Femur (tissue), 1 donor: ENCODE measurements at places on chromosomes 5 and 9.

- DNase-seq, result no peak
Measured at GRCh38 chr5:132478366-132478871, 12.2 kb downstream of the IRF1 start.

DNA sequence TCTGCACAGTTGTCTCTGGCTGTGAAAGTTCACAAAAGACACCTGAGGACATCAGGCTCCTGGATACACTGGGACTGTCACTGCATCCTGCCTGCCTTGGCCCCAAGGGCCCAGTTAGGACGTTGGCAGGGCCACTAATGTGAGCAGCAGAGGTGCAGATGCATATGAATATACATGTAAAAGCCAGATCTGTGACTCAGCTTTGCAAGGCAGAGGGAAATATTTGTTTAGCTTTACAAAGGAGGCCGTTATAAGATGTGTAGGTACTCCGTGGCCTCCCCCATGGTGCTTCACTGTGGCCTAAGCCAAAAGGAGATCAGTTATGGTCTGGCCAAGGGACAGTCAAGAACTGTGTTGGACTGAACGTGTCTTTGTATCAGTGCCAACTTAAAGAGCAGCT is 4.1 kb upstream of the C1QTNF3 start:
- DNase-seq, result peak; percentile 40

DNA sequence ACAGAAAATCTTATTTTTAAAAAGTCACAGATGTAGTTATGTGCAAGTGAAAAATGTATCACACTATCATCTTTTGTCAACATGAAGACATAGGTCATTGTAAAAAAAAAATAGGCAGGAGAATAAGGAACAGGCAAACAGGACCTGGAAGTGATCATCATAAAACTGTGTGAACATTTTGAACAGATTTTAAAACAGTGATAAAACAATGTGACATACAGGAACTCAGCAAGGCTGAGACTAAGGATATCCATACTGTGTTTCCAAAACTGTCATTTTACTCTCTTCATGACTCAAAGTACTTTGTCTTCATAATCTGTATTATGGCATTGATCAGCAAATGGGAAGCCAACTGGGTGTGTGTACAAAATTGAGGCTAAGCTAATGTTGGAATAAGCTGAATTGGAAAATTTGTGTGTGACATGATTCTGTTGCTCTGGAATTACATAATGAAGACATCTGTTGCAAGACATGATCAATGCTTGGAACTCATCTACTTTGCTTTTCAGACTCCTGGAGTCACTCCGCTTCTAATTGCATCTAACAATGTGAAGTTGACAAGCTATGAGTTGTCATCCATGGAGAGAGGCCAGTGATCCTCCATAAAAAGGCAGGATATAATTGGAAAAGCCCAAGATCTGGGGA is 978.7 kb upstream of the NUDT12 start:
- DNase-seq, result peak; percentile 24

DNA sequence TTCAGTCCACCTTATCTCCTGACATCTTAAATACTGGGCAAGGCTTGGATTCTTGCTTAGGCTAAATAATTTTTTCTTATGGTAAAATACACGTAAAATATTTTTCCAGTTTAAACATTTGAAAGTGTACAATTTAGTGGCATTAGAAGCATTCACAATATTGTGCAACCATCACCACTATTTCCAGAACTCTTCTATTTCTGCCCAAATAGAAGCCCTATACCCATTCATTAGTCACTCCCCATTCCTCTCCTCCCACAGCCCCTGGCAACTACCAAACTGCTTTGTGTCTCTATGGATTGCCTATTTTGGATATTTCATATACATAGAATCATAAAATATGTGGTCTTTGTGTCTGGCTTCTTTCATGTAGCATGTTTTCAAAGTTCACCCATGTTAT is 57.6 kb downstream of the IL31RA start:
- no peak for DNase-seq

- DNase-seq, result no peak
Measured at GRCh38 chr9:131809941-131810344, 70.1 kb upstream of the RAPGEF1 start.

DNA sequence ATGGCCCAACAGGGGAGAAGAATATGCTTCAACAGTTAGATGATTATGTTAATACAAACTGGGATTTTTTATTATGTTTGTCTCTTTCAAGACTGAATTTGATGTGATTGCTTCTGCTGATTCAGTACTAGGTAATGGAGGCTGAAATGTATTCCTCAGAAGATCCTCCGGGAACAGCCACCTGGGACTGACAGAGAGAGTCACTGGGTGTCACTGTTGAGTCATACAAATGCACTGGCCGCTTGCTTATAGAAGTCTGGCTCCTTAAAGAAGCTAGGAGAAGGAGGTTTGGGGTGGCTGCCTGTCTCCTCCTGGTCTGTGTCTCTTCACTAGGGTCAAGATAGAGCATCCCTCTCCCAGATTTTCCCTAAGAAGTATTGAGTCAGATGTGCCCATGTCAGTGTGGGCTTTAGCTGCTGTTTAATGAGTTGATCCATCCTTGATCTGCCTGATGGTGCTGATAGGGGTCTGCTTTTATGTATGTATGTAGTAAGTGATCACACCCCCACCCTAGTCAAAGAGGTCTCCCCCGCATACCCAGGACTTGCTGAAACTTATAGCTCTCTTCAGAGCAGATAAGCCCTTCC is 773.4 kb downstream of the BRINP1 start:
- no peak for DNase-seq

- no peak for DNase-seq
Measured at GRCh38 chr5:75869891-75870290, 152.7 kb upstream of the POC5 start.

DNA sequence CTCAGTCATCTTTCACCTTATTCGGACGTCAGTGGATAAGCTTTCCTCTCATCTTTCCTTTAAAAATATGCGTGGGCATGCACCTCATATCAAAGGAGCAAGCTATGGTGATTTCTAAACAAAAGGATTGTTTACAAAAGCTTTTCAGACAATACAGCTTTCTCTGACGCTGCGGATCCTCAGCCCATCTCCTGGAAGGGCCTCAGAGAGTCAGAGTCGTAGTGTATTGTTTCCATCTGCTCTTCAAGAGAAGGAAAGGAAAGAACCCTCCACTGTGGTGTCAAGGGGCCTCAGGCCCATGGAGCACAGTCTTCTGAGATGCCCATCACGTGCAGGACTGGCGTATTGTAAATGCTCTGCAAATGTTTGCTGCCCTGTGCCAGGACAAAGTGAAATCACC is 163.4 kb upstream of the MAP1B start:
- DNase-seq, result no peak

- no peak for DNase-seq
Measured at GRCh38 chr9:95383845-95384244, 66.3 kb upstream of the FANCC start.

DNA sequence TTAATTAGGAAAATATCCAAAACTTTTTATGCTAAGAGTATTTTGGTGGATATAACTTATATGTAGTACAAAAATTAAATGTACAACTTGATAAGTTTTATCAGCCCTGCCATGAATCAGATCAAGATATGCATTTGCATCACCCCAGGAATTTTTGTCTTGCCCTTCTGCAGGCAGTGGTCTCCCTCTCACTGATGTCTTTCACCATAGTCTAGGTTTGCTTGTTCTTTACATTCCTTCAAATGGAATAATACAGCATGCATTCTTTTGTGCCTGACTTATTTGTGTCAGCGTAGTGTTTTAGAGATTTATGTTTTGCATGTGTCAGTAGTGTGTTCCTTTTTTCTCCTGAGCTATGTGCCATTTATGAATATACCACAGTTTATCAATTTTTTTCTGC is 36.4 kb downstream of the RNF180 start:
- no peak for DNase-seq

DNA sequence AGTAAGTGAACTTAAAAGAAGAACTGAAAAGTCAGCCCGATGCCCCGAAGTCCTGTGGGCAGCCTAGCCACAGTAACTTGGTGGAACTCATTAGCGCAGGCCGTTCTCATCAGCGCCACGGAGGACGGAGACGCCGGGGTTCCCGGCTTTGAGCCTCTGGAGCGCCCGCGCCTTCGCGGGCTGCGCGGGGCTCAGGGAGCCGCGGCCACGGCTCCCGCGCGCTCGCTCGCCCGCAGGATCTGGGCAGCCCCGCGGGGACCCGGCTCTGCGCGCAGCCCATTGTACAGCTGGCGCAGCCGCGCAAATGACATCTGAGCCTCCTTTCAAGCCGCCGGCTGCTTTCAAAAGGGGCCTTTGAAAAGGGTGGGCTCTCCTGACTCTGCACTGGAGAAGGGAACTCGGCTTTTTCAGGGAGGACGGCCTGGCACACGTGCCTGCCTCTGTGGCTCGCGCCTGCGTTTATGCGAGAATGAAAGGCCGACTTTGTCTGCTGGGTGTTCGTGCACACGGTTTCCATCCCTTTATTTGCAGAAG is 40.7 kb downstream of the TLR4 start:
- peak; percentile 28 for DNase-seq

DNA sequence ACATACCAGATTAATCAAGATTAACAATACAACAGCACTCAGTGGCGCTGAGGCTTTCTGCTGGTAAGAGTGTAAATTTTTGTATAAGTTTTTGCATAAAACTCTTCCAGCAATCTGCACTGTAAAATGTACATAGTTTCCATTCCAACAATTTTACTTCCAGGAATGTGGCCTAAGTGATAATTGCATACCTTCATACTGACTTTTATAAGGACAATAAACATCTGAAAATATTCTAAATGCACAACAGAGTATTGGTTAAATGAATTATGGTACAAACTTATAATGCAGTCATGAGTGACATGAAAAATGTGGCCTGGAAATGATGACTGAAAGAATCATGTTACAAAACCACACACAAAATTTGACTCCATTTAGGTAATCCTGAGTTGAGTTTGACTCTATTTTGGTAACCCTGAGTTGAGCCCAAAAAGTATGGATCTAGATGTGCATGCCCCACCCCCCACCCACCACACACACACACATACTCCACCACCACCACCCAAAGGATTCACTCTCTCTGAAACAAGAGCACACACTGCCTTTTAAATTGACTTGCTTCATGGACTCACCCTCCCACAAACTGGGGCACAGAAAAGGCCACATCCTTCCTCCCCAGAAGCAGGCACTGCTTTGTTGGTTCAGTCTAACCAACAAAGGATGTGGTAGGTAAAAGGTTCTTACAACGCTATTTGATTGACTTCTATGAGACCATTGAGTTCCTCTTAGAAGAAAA is 137.6 kb downstream of the SUSD1 start:
- DNase-seq, result no peak

- DNase-seq, result no peak
Measured at GRCh38 chr5:112138526-112138925, 280.6 kb downstream of the EPB41L4A start.

DNA sequence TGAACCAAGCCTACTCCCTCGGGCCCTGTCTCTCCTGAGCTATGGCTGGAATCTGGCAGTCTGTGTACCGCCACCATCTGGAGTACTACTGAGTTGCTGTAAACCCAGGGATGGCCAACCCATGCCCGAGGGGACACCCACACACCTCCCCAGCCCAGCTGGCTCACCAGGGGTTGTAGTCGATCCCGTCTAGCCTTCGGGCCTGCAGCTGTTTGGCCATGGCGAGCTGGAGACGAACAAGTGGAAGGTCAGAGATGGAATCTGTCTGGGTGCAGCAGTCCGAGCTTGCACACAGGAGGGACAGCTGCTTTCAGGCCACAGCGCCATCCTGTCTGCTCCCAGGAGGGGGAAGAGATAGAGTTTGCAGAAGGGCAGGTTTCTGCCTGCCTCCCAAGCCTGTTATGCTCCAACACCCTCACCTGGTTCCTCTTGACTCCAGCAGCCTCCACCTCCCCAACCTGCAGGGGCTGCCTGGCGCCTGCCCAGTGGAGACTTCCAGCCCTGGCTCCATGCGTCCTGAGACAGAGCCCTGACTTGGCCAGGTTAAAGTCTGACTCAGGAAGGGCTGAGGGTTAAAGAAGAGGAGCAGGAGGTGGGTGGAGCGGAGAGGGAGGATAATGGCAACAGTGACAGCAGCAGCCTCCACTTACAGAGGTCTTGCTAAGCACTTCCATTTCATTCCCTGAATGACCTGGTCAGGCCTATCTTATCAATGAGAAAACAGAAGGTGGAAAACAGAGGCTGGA is 15.8 kb upstream of the SPOUT1 start:
- DNase-seq, result no peak

DNA sequence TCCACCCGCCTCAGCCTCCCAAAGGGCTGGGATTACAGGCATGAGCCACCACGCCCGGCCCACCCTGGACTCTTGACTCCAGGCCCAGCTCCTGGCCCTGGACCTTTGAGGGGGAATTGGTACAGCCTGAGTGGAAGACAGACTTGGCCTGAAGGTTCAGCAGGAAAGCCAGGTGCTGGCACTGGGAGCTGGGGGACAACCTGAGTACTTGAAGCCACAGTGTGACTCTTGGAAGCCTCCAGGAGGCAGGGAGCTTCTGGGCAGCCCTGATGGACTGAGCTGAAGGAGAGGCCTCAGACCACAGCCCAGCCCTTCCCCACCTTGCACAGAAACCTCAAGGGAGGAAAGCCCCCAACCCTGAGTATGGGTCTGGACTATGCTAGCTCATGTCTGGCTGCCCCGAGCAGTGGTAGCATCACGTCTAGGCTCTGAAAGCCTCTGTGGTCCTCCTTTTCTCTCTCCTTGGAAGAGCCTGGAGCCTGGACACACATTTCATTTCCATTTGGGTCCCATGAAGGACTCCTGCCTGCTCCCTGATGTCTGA is 54.1 kb downstream of the RASGEF1C start:
- DNase-seq, result no peak

GRCh38 chr5:78345485-78345884 is 14.9 kb upstream of the SCAMP1 start:
- no peak for DNase-seq

GRCh38 chr5:71014176-71014575 is 11.0 kb downstream of the NAIP start:
- no peak for DNase-seq

DNA sequence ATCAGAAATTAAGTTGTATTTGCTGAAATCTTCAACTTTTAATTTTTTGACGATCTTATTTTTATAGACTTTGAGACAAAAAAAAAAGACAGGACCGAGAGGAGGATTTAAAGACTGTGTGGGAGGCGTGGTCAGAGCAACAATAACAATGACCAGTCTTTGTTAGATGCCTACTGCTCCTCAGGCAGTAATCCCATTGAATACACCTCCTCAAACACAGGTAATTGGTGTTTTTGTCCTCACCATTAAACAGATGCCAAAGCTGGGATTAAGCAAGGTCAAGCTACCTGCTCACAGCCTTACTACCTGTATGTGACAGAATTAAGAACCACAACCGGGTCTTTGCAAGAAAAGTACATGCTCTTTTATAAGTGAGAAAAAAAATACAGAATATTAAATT is 233.3 kb upstream of the GRAMD2B start:
- no peak for DNase-seq

GRCh38 chr5:132477784-132478365 is 12.7 kb downstream of the IRF1 start:
- no peak for DNase-seq

DNA sequence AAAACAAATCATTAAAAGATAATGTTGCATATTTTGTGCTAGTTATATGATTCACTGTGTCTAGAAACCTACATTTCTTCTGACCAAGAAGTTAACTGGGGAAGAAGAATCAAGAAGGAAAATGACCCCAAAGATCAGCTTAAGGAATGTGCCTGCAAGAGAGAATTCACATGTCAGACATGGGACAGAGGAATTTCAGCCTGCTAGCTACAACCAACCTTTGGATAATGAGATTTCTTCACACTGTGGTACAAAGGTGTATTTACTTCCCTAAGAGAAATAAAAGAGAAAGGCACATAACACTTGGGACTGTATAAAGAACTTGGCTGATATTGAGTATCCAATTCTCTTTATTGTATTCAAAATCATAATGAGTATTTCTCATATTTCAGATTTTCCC is 39.6 kb upstream of the ELL2 start:
- DNase-seq, result no peak
